ENCODE measurements at places on chromosomes 7 and 10.

- DNase-seq, result no peak
These were observed 151.5 kb upstream of the PDE1C start for GRCh38 chr7:32221736-32222135.

DNA sequence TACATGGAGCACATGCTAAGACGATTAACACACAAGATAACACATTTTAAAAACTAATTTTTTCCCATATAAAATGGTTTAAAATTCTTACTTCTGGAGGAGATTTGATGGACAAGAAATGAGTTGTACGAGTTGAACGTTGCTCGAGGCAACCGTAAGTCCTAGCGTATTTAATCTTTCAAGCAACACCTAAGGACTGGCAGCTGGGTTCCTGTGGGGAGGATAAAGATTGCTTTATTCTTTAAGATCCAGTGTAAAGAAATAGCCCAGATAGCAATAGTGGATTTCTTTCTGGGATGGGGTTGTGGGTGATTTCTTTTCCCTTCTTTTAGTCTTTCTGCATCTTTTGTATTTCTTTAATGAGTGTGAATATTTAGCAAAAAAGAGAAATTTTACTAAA lies 9.8 kb downstream of the TBXAS1 start:
- no peak for DNase-seq

DNA sequence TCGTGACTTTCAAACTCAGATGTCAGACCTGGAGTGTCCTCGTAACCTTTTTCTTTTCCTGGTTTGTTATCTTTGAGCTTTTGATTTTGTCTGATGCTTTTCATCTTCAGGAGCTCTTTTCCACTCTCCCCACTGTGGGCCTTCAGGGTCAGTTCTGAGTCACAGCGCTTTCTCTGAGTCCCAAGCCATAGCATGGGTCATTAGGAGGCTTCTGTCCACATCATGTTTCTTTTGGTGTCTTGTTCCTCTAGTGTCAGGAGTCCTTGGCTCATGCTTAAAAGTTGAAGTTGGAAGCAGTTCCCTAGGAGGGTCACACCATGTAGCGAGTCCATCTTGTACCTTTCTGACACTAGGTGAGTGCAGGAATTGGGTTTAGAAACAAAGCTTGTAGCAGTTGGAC lies 40.3 kb downstream of the DAGLB start:
- DNase-seq, result no peak

DNA sequence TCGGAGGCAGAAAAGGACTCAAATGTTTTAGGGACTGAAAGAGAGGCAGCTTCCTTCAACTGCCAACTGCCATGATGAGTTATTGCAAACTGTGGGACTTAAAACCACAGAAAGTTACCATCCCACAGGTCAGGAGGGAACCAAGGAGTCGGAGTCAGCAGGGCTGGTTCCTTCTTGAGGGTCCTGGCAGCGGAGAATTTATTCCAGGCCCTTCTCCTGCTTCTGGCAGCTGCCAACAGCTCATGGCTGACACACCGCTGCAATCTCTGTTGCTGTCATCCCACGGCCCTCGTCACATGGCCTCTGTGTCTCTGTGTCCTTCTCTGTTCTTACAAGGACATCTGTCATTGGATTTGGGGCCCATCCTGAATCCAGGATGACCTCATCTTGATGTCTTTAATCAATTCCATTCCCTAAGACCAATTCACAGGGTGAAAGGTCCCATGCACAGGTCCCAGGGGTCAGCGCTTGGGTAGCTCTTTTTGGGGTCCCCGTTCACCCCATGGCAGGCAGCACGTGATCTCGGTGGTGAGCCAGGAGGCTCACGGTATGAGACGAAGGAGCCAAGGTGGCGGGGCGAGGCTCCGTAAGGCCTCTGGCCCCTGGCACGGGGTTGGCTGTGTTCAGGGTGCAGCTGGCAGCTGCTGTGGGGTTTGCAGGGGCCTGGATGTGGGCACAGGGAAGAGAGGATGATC lies 27.4 kb upstream of the PSMG3 start:
- no peak for DNase-seq

- no peak for DNase-seq
These were observed 3.6 kb downstream of the CCNY start for GRCh38 chr10:35339942-35340341.

GRCh38 chr10:80421707-80422536 lies 13.6 kb downstream of the PRXL2A start:
- no peak for DNase-seq

DNA sequence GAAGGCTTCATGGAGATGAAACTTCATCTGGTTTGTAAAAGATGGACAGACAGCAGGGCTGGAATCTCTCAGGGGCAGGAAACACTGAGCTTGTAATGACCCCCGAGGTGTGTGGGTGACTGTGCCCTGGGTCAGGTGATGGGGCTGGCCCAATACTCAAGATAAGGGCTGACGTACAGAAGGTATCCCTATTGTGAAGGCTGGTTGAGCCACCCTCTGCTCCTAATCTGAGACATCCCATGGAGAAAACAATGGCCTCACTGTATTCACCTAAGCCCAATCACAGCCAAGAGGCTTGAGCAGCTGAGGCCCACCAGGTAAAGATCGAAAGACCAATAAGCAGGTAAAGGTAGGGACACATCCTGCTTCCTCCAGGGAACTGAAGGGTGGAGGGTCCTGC lies 34.8 kb upstream of the NUB1 start:
- DNase-seq, result no peak

GRCh38 chr7:131370523-131370968 lies 42.9 kb downstream of the MKLN1 start:
- DNase-seq, result peak; percentile 18

DNA sequence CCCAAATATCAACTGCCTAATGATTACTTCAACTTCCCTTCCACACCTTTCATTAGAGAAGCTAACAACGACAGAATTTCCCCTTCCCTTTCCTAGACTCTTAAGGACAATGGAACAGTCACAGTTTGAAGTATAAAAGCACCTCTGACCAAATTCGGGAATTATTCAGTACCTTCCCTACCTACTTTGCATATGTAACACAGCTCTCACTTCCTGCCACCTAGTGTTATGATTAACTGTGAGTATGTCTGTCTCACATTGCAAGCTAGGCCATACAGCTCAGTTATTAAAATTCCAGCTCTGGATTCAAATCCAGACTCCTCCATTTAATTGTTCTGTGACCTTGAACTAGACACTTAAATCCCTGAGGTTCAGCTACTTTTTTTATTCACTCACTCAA lies 44.8 kb upstream of the HPSE2 start:
- no peak for DNase-seq

DNA sequence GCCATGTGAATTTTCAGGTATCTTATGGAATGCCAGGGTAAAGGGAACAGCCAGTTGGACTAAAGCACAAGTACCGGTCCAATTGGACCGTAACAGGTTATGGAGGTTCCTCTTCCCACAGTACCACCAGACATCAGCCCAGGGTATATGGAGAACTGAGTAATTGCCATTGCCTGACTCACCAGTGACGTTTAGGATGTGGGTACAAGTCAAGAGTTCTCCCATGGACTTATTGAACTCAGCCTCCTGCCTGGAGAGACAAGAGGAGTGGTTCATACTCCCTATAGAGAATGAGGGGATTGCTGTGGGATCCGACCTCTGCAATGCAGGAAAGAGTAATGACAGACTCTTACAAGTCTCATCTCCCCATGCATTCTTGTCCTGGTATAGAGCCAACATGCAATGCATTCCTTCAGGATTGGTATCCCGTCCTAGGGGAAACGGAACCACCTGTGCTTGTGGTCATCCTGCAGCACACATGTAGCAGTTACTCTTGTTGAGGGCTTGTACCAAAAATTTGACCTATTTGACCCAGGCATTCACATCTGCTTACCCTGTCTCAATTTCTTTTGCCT lies 30.7 kb upstream of the ELOVL3 start:
- no peak for DNase-seq

DNA sequence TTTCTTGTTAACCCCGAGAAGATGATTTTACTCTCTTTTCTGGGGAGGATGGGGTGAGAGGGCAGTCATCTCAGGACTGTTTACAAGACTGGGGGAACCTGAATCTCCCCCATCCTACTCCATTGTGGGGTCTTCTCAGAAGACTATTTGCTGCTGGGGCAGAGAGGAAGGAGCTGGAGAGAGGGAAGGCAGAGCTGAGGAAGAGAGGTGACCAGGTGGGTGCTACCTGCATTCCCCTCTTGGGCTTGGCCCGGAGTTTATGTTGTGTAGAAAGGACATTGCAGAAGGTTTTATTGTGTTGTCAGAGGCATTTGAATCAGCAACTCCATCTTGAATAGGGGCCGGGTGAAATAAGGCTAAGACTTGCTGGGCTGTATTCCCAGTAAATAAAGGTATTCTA lies 247.1 kb upstream of the GALNT17 start:
- no peak for DNase-seq

DNA sequence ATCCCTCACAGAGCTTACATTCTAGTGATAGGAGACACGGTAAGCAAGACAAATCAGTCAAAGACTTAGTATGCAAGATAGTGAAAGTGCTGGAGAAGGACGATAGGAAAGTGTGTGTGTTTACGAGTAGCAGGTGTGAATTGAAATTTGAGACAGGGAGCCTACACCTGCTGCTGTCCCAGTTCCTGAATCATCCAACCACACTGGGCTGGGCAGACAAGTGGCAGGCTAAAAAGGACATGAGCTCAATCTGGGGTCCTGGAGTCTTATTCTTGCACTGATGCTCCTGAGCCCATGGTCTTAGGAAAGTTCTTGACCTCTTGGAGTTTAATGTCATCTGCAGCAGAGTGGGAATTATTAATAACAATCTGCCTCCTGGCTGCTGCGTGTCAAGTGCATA lies 16.2 kb downstream of the RBP3 start:
- no peak for DNase-seq

- DNase-seq, result no peak
These were observed 594.9 kb upstream of the IGFBP3 start for GRCh38 chr7:46515844-46516590.

DNA sequence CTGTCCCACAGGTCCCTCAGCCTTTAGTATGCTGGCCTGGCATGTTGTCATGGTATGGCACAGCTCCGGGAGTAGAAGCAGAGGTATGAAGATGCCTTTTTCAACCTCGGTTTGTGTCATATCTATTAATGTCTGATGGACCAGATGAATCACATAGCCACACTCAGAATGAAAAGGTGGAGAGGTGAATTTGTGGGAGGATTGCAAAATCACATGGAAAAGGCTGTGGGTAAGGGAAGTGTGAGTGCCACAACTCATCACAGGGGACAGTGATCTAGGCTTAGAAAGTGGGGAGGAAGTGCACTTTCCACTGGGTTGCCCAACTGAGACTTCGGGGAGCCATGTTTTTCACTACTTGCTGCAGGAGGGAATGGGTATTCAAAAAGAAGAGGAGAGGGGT lies 190.7 kb downstream of the WDR11 start:
- DNase-seq, result no peak

DNA sequence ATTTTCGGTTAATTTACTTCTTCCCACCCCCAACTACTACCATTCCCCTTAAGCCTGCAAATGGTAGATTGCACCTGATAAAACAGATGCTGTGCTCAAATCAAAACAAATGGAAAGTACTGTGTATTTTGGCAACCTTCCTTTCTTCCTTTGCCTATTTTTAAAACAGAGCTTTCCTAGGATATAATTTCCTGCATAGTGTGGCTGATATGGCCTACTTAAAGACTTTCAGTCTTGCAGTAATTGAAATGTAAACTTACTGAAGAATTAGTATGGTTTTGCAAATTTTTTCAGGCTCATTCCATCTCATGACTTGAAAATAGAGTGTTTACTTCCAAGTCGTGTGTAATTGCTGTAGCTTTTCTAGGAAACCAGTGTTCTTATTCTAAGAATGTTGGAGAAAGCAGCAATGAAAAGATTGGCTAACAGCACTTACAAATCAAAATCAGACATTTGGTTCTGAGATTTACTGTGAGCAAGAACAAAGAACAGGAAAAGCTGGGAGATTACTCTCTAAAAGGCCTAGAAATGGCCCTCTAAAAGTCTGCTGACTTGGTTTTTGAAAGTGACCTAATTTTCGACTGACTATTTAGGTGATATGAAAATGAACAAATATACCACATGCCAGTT lies 52.0 kb downstream of the REEP3 start:
- no peak for DNase-seq

DNA sequence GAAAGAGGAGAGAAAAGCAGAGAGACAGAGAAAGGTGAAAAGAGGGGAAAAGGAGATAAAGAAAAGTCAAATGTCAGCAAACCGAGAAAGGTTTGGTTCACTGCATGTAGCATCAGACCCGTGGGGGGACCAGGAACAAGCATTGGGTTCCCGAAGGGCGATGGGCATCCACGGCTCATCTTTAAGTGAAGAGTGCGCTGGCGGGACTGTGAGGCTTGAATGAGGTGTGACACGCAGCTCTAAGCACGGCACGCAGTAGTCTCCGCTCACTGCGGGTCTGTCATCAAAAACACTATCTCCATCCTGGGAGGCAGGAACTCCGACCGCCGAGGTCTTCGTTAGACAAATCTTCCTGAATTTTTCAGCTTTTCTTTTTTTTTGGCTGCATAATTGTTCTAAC lies 173.4 kb upstream of the PFKP start:
- no peak for DNase-seq

DNA sequence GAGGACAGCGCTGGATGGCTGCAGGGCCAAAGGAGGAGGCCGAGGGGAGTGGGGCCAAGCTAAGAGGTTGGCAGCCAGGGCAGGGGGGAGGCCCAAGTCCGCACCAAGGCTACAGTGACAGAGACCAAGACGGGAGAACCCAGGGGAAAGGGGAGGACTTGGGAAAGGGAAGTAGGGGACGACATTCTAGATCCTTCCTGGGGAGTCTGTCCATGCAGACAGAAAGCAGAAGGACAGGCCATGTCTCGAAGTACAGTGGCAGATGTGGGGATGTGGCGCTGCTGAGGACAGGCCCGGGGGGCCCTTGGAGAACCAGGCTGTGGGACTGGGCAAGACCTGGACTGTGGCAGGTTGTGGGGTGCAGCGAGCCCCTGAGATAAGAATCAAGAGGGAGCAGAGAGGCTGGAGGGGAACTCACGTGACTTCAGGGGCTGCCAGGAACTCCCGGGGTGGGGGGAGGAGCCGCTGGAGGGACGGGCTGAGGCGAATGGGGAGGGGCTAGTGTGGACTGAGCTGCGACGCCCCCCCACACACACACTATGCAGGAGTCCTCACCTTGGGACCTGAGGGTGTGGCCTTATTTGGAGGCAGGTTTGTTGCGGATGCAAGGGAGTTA lies 68.5 kb upstream of the TNRC18 start:
- DNase-seq, result no peak

- no peak for DNase-seq
These were observed 395.6 kb upstream of the ETV1 start for GRCh38 chr7:14385074-14385473.

GRCh38 chr10:84214612-84215235 lies 10.6 kb downstream of the LRIT2 start:
- no peak for DNase-seq
